Amygdala (tissue), 56 donors: ENCODE measurements at places on chromosomes 1 and 21.
A peak's percentile ranks its signal among the peaks of the same experiment; 100 is the strongest.

DNA sequence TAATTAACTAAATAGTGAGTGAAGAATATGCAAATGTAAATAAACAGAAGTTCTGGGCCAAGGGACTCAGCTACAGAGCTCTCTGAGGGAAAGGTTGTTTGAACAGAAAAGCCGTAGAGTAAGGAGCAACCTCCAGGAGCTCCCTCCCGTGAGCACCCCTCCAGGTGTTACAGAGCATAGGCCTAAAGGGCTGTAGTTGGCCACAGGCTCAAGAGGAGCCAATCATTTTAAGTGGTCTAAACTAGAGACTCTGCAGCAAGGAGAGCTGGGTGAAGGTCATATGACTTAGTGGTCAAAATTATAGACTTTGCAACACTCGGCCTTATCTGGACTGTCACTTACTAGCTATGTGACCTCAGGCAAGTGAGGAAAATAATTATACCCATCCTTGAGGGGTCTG, 19.1 kb upstream of the RXRG start:
- DNase-seq, result no peak

- no peak for DNase-seq
These were observed 108.3 kb downstream of the FMN2 start for GRCh38 chr1:240199758-240200645.

DNA sequence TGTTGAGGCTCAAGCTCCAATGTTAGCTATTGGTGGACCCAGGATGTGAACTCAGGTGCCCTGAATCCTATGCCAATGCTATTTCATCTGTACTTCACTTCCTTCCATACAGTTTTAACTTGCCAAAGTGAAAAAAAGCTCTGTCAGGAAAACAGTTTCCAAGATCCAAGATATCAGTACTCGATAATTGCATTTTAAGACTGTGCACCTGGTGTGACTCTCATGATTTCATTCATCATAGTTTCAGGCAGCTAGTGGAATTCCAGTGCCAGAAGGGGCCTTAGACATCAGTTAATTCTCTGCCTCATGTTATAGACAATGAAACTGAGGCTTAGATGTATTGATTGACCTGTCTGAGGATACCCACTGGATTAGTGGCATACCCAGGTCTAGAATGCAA, 26.5 kb upstream of the LEPR start:
- DNase-seq, result no peak

- DNase-seq, result peak; percentile 68
These were observed 60.4 kb downstream of the CAPZB start for GRCh38 chr1:19424651-19425570.

GRCh38 chr1:39310015-39310414, 105.5 kb downstream of the MACF1 start:
- no peak for DNase-seq

DNA sequence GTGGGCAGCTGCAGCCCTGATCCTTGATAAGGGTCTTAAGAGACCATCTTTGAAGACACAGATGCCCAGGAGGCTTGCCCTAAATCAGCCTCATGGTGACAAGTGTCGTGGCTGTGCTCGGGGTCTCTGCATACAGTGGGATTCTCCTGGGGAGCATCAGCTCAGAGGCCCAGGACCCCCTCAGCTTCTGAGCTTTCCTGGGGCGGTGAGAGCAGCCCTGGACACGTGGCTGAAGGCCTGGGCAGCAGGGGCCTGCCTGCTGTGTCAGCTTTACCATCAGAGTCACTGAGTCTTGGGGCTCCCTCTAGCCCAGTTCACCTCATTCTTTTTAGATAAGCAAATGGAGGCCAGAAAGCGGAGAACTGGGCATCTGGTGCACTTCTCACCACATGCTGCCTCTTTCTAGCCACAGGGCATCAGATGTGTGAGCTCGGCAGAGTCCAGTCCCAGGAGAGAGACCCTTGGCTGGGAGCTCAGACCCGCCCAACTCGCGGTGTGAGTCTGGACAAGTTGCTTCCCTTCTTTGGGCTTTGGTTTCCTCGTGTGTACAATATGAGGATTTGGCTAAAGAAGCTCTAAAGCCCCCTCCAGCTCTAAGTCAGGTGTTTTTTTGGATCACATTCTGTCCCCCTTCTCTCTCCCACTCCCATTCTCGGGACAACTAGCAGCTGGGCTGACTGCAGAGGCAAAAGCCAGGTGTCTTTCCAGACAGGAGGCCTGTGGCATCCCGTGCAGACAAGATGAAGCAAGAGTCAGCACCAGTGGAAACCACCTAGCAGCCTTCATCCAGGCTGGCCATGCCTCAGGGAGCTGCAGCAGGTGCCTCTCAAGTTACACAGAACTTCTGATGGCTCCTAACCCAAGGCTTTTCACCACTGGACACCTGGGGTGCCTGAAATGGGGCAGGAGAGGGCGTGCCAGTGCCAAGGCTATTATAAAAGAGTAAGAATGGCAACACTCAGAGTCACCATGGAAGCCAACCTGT, 119.1 kb downstream of the KCNN3 start:
- DNase-seq, result no peak

DNA sequence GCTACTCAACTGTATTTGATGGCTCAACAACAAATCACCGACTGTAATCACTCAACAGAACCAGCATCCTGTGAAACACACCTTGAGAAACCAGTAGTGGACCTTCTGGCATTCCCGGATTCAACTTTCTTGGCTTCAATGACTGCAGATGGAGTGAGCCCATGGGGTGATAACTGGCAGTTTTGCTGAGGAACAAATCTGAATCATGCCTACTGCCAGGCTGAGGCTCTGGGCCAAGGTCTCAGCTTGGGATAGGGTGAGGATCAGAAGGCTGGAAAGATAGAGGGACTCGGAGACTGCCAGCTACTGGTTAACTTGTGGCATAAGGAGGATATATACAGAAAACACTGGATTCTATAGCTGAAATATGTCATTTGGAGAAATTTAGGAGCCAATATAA, 63.5 kb upstream of the DIRAS3 start:
- DNase-seq, result no peak

- no peak for DNase-seq
These were observed 67.4 kb downstream of the RGS18 start for GRCh38 chr1:192225703-192226102.

- no peak for DNase-seq
These were observed 281.1 kb upstream of the DUSP10 start for GRCh38 chr1:222023025-222023424.

GRCh38 chr1:220873868-220874655, 5.2 kb upstream of the HLX start:
- DNase-seq, result no peak

- DNase-seq, result no peak
These were observed 482.6 kb downstream of the TTLL7 start for GRCh38 chr1:83516369-83516768.

DNA sequence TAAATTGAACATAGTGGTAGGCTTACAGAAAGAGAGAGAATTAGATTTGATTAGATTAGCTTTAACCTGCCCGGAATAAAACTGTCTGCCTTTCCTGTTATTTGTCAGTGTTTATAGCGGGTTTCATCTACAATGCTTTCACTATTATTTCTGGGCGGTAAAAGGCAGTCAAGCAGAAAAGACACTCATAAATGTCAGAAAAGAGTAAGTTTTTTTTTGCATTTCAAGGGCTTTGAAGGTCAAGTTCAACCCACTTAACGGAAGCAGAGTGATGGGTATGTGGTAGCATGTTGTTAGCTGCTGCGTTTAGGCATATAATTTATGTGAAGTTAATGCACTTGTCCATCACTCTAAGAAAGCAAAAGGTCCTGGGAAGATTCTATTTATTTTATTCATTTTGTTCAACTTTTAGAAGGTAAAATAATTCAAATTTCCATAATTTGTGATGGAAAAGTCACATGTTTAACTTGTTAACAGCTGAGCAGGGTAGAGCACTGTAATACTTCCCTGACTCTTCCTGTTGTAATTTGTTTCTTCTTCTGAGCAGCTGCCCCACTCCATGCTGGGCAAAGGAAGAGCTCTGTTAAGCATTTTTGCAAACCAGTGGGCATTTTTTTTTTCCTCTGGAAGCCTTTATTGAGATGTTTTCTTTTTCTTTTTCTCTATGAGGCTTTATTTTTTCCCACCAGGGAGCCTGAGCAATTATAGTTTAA, 220.1 kb downstream of the ST6GALNAC3 start:
- DNase-seq, result no peak

- no peak for DNase-seq
These were observed 299.7 kb downstream of the HMCN1 start for GRCh38 chr1:186033847-186034271.

- no peak for DNase-seq
These were observed 307.6 kb upstream of the VAMP3 start for GRCh38 chr1:7463526-7463925.

DNA sequence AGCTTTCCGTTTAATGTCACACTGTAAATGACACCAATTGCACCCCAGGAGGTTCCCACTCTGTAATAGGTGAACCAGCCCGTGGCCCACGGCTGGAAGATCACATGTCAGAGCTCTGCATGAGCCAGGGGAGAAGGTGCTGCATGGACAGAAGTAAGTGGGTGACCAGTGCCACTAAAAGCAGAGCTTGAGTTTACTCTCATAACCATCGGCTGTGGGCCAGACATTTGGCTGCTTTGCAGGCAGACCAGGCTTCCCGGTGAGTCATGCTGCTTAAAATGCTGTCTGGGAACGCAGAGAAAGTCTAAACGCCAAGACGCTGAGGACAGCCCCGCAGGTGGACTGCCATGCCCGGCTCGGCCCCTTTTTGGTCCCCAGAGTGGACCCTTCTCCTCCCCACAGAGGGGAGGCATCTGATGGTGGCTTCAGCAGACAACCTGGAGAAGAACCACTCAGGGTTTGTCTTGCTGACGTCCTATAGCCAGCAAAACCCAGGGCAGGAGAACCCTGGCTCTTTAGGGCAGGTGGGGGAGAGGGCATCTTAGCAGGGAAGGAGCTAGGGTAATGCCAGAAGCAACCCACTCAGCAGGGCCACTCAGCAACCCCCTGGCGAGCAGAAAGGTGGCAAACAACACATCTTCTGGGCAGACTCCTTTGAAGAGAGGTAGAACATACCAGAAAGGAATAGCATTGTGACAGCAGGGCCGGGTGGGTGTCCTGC, 7.3 kb downstream of the KIAA2013 start:
- DNase-seq, result peak; percentile 31

GRCh38 chr1:99638853-99639252, 7.1 kb upstream of the PALMD start:
- no peak for DNase-seq

DNA sequence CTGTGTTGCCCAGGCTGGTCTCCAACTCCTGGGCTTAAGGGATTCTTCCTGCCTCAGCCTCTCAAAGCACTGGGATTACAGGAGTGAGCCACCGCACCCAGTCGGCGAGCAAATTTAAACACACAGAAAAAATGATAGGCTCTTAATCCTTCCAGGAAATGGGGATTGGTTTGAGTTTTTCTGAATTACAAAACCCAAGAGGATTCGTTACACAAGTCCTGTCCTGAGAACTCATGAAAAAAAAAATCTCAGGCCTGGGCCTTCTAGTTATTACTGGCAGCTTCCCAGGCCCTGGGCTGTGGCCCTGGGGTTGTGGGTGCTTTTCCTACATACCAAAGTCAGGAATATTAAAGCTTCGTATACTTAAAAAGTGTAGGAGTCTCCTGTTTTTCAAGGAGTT, 6.3 kb upstream of the IFNGR2 start:
- DNase-seq, result no peak

DNA sequence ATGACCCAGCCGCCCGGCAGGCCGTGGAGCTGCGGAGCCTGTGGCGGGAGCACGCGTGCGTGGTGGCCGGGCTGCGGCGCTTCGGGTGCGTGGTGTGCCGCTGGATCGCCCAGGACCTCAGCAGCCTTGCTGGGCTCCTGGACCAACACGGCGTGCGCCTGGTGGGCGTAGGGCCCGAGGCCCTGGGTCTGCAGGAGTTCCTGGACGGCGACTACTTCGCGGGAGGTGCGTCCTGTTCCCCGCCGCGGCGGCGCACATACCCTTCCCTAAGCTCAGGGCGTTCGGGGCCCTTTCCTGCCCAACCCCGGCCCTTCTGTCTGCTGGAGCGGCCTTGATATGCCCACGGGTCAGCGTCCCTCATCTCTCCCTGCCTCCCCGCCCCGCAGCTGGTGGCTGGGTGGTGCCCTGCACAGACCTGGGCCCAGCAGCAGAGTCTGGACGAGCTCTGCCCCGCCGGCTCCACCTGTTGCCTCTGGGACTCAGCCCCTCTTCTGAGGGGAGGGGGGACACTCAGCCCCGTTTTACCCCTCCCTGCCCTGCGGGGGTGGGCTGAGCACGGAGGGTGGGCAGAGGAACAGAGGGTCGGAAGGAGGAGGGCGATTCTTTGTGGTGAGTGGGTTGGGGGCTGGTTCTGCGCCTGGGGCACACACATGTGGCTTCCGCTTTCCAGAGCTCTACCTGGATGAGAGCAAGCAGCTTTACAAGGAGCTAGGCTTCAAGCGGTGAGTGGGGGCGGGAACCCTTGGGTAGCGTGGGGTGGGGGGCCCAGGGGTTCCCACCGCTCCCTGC, 688 bp downstream of the PRXL2B start:
- no peak for DNase-seq

GRCh38 chr1:203133970-203134725, 6.6 kb downstream of the ADORA1 start:
- DNase-seq, result no peak

- DNase-seq, result no peak
These were observed 21.9 kb upstream of the PADI6 start for GRCh38 chr1:17350083-17350482.

DNA sequence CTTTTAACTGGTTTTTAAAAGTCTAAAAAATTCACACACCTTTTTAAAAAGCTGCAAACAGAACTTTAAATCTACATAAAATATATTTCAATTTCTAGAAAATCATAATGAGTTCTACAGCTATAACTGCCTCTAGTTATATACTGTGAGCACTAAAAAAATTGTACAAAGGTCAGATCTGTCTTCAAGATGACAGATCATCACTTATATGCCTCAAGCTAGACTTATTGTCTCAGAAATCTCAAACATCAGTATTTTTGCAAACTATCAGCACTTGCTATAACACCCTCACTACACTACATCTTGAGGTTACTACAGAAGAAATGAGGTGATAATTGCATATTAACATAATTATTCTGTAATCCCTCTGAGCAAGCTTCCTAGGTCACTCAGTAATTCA, 76.5 kb downstream of the ZNF644 start:
- DNase-seq, result no peak

GRCh38 chr1:229273507-229274232, 2.8 kb downstream of the RAB4A start:
- DNase-seq, result no peak

DNA sequence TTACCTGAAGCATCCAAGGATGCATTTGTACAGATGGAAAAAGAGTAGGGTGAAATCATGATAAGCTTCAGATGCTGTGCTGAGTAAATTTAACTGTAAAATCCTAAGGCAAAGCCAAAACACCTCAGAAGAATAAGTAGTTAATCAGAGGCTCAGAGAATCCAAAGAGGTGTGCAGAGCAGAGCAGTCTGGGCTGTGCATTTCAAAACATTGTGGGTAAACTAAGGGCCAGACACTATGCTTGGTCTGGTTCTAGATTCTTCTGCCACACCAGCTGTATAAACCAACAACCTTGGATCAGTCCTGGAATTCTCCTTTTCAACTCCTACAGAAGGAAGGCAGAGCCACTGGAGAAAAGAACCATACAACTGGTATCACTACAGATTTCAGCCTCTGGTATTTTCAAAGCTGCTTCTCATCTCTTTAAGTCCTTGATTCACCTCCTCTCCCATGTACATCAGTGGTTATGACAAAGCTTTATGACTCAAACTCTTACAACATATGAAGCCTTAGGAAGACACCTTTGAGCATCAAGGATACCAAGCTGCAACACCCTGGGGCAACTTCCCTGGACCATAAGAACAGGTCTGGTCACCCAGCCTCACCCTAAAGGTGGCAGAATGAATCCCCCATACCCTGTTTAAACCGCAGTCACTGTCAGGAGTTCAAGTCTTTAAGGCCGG, 11.6 kb upstream of the HIPK1 start:
- no peak for DNase-seq

GRCh38 chr1:28259934-28260802, 850 bp downstream of the SESN2 start:
- peak; percentile 26 for DNase-seq

GRCh38 chr1:77950873-77951272, 28.0 kb downstream of the FUBP1 start:
- no peak for DNase-seq
